Stimulated activated CD4-positive, alpha-beta T cell treated with anti-CD3 and anti-CD28 coated beads, Interleukin-1b, Interleukin-23, amount 100 ng/mL, for 48 hours (primary cell): ENCODE measurements at places on chromosomes 2 and 18.
A peak's percentile ranks its signal among the peaks of the same experiment; 100 is the strongest.

- no peak for DNase-seq
These were observed 35.1 kb downstream of the MAL start for GRCh38 chr2:95060446-95061118.

DNA sequence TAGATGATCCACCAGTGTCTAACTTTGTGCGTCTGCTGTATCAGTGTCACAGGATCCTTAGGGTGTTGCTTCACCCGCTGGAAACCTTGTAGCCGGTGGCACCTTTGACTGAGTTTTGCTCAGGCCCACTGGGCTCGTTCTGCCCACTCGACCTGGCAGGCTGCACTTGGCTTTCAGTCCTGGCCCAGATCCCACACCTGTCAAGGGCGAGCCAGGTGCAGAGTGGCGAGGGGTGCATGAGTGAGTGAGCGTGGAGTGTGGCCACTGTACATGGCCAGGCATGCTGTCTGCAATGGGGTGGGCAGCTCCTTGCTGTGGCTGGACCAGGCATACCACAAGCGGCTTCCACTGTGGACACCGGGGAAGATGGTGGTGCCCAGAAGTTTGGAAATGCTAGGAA, 179.0 kb downstream of the FAM210A start:
- DNase-seq, result no peak

DNA sequence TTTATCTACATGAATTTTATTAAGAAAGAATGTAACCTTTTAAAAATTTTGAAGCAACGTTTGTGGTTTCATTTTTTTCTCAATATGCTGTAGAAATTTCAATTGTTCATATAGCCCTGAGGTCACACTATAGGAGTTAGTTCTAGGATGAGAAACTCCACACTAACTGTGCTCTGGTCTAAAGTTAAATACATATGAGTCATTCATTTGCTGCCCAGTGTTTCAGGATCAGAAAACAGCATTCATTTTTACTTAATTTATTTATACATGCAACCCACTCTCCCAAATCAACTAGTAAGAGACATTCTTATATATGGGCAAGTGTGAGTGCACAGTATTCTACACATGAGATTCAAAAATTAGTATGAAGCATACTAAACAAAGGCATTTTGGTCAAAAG, 137.9 kb downstream of the DOCK10 start:
- DNase-seq, result no peak

- DNase-seq, result peak; percentile 11
These were observed 207.0 kb upstream of the FANCL start for GRCh38 chr2:58448065-58448507.

DNA sequence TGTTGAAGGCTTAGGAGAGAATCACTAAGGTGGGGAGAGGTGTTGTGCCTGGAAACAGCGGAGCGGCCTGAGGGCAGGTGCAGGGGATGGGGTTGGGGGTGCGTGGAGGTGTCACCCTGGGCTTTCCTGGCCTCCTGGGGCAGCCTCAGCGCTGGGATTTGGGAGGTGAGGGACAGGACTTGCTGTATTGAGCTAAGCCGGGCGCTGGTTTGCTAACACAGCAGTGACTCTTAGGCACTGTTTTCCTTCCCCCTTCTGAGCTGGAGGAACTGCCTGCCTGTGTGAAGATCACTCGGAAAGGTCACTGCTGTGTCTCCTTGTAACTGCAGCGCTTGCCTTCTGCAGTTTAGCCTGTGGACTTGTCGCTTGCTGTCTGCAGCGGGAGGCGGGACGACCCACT, 21.2 kb downstream of the PRELID3A start:
- no peak for DNase-seq

GRCh38 chr2:223613017-223613950, 11.1 kb upstream of the SCG2 start:
- no peak for DNase-seq

DNA sequence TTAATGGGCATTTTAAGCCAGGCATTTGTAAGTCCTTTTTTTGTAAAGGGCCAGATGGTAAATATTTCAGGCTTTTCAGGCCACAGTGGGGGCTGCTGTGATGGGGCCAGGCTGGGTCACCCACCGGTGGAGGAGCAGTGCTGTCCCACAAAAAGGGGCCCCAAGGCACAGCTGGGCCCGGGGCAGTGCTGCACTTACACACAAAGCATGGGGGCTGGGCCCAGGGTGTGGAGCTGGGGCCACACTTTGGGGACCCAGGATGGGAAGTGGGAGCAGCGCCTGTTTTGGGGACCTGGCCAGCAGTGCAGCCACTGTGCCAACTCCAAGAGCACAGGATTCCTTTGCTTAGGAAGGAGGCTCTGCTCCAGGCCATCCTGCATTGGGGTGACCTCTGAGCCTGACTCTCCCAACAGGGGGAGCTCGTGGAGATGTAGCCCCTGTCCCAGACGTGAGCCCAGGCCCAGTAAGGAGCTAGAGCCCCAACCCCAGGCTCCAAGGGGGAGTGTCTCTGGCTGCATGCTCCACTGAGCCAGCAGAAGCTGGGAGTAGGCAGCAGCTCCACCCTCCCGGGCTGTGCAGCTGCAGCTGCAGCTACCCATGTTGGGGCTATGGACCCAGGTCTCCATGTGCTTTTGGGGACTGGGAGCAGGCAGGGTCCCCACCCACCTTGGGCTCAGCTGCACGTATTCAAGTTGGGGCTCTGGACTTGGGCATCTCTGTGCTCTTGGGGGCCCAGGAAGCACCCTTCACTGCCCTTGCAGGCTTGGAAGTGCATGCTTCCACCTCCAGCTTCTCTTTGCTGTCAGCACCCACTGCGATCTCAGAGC, 1036.5 kb upstream of the CNTNAP5 start:
- DNase-seq, result no peak

DNA sequence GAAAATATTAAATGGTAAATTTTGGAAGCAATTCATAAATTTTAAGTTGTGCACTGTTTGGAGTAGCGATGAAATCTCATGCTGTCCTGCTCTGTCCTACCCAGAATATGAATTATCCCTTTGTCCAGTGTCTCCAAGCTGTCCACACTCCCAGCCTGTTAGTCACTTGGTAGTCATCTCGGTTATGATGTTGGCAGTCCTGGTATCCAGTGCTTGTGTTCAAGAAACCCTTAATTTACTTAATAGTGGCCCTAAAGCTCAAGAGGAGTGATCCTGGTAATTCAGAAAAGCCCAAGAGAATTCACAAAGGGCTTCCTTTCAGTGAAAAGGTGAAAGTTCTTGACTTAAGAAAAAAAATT, 71.8 kb upstream of the STAM2 start:
- DNase-seq, result no peak

DNA sequence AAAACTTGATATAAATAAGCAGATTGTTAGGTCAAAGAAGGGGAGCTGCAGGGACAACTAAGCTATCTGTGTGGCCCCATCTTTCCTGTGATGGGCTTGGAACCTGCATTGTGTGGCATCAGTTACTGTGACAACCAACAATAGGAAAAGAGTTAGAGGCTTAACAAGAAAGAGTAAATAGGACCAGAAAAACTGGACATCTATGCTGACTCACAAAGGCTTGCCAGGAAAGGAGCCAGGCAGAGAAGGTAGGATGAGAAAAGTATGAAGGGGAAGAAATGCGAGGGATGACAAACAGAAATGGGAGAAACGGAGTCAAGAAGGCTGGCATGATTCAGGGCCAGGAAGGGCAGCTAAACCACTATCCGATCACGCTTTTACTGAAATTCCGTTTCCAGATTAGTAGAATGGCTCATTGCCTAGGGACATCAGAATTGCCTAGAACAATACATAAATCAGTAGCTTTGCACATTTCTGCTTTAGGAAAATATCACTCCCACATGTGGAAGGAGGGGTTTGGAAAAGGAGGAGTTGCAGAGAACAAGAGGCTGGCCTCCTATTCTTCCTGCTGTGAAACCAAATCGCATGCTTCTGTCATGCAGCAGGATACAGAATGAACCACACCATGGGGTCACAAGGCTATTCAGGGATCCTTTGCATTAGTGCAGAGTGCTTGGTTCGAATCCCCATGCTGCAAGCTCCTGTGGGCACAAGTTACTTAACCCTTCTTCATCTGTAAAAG, 7.3 kb downstream of the PLA2R1 start:
- DNase-seq, result no peak

GRCh38 chr18:24039671-24040070, 25.1 kb downstream of the TTC39C start:
- DNase-seq, result no peak

GRCh38 chr2:19312949-19313348, 45.5 kb downstream of the OSR1 start:
- DNase-seq, result no peak

- no peak for DNase-seq
These were observed 923.5 kb downstream of the EPHA4 start for GRCh38 chr2:220648628-220649027.

DNA sequence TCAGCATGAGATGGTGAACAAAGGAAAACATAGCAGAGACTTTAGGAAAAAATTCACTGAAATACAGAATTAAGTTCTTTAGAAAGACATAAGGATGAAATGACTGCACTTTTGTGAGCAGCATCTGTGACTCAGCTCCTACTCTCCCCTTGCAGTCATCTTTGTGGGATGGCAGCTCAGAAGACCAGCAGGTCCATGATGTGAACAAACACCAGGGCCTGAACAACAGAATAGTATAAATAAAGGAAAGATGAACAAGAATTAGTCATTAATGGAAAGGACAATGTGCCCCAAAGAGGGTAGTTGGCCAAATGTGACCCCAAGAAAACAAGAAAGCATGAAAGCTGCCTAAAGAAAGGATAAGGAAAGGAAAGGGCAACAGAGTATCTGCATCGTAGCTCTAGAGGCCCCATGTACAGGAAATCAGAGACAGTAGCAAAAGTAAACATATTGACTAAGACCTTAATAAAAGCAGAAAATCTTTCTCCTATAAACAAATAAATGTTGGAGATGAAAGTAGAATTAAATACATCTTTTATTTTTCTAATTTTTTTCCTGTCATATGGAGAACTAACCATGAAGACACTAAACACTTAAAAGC, 318.0 kb downstream of the ZEB2 start:
- peak; percentile 49 for DNase-seq

DNA sequence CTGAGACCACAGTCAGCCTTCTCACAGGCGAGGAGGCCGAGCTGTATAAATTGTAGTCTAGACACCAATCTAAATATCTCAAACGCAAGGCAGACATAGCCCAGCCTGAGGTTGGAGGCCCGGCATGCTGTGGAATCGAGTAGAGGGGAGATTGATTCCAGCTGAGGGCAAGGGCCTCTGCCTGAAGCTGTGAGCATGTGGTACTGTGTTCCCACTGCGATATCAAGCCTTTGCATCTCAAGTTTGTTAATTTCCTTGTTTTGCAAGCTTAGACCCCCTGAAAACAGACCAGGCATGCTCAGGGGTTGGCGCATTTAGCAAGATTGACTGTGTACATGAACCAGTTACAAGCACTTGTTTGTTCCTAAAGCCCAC, 65.1 kb upstream of the FOSL2 start:
- no peak for DNase-seq

- DNase-seq, result no peak
These were observed 91.7 kb downstream of the NUP35 start for GRCh38 chr2:183215917-183216316.

DNA sequence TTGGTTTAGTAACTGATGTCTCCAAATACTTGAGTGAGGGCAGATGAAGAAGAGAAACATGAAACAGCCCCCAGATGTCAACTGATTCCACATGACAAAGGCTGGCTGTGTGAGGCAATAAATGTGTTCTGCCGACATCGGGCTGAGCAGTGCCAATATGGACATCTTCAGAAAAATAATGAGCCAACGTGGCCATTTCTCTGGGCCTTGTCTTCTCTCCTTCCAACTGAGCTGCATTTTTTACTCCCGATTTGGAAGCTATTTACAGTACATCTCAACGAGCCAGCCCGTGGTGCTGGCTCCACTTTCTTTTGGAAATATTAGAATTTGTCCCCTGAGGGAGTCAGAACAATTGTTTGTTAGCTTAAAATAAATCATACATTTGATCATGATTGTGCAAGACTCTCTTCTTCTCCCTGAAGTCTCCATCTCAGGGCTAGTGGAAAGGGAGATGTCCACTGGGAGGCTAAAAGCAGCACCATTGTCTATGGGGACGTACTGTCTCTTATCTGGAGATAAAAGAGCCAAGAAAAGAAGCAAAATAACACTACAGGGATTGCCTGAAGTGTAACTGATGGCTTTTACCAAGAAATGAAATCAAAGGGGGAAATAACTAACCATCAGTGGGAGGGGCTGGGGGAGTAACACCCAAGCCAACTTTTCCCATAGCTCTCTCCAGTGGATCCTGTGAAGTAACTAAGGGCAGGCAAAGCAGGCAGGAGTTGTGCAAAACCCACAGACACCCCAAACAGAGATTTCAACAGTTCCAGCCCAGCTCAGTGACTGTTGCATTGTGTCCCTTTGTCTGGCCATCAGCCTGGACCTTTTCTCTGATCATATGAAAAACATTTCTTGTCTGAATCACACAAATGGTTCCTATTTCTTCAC, 114.8 kb downstream of the RDH14 start:
- no peak for DNase-seq

DNA sequence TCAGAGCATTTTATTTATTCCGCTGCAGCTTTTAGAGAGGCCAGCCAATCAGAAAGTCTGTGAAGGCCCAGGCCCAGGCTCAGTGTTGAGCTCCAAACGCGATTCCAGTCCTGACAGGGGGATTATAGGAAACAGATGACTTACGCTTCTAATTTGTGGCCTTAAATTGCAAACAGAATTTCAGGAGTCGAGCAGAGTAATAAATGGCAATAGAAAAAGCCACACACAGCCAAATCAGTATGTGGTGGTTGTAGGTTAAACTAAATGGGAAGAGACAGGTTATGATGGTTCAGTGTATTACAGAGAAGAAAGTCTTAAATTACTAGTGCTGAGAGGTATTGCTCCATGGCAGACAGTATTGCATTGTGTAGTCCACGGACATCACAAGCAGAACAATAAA, 131.0 kb upstream of the ZEB2 start:
- no peak for DNase-seq

GRCh38 chr2:23636426-23636825, 251.4 kb downstream of the KLHL29 start:
- DNase-seq, result no peak

DNA sequence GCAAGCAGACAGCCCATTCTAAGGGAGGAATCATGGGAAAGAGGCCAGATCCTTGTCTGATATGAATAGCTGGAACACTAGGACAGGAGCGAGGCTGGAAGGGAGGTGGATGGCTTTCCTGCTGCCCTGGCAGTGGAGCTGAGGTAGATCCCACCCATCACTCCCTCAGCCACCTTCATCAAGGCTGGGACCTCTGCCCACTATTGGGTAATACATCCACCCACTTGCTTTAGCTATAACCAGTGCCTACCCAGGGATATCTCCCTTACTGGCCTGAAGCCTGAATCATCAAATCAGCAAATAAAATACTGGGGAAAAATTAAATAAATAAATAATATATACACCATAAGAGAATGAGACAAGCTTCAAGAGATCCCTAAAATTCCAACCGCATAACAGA, 183.2 kb upstream of the KYNU start:
- no peak for DNase-seq

DNA sequence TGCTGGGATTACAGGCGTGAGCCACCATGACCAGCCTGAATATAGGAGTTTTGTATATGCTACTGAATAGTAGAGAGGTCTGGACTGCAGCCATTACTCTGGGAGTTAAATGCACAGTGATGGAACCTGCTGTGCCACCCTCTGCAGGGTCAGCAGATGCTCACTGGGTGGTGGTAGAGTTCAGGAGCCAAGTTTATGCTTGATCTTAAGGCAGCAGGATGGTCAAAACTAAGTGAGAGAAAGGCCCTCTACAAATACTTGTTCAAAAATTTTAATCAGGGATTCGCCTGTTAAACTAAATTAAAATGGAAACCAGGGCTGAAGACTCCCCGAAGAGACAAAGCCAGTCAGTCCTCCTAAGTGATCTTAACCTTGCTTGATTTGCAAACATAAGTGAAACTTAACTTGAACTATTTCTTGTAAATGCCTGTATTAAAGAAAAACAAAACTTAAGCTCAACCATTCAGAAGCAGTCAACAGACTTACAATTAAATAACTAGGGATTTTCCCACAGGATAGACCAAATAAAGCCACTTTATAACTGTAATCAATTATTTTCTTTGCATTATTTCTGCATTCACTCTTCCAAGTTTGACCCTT, 4.2 kb upstream of the WDFY1 start:
- no peak for DNase-seq
